ENCODE measurements at places on chromosomes 7 and 10.

GRCh38 chr7:155951554-155952158 is 139.4 kb upstream of the SHH start:
- DNase-seq = peak; percentile 56

DNA sequence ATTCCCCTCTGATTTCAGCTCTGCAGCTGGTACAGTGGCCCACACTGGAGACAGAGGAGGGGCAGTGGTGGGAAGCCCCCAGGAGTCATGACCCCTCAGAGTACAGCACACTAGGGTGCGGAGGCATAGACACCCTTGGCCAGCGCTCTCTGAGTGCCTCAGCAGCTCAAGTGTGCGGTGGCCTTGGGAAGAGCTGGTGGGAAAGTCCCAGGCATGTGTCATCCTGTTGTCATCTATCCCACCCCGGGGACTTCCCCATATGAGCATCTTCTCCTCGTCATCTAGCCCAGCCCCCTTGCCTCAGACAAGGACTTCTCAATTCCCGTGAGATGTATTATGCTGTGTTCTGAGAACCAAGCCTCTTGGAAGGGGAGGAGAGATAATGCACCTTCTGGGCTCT is 15.6 kb upstream of the PPIF start:
- no peak for DNase-seq

DNA sequence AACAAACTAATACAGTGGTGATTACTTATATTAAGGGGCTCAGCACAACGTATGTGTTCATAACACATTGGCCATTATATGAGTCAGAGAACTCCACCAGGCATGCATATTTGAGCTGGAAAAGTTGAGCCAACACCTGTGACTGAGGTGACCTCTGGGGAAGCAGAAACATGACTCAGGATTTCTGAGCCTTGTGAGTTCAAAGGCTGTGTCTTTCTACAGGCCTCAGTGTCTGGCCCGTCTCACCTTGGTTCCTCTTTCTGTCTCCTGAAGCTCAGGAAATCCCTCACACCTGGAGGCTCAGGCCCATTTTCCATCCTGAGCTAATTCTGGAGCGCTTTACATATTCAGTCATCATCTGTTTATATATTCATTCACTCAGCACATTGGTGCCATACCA is 230.9 kb upstream of the AGK start:
- no peak for DNase-seq

- no peak for DNase-seq
Measured at GRCh38 chr10:13503745-13504463, 24.9 kb downstream of the BEND7 start.

- DNase-seq = no peak
Measured at GRCh38 chr7:108380517-108380916, 75.7 kb downstream of the NRCAM start.

DNA sequence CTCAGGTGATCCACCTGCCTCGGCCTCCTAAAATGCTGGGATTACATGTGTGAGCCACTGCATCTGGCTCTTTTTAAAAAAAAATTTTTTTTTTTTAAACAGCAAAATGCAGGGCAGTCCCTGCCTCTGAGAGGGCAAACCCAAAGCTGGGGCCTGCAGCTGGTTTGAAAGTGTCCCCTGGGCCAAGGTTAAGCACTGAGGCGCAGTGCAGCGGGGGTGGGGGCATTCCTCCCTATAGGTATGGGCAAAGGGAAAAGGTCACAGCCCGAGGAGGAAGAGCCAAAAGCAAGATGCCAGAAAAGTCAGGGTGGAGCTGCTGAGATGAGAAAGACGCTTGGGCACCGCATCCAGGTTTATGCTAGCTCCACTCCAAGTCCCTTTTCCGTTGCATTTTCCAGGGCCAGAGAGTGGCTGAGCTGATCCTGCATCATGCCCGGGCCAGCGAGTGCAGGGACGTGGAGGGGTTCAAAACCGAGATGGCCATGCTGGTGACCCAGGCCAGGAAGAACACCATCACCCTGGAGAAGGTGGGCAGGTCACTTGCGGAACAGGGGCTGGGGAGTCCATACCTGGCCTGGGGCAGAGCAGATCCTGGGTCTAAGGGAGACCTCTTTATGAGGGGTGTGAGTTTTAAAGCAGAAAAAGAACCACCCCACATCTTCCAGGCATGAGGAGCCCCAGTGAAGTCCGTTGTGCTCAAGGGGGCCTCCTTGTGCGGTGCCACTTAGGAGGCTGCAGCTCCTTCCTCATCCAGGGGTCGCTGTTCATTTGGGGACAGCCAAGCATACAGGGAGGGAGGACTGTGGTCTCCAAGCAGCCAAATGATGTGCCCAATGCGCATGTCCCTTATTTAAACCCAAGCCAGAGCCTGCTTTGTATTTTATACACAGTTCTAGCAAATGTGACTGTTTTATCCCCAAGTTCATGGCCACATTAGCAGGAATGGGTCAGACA is 7.0 kb upstream of the NDUFB2 start:
- DNase-seq = no peak

DNA sequence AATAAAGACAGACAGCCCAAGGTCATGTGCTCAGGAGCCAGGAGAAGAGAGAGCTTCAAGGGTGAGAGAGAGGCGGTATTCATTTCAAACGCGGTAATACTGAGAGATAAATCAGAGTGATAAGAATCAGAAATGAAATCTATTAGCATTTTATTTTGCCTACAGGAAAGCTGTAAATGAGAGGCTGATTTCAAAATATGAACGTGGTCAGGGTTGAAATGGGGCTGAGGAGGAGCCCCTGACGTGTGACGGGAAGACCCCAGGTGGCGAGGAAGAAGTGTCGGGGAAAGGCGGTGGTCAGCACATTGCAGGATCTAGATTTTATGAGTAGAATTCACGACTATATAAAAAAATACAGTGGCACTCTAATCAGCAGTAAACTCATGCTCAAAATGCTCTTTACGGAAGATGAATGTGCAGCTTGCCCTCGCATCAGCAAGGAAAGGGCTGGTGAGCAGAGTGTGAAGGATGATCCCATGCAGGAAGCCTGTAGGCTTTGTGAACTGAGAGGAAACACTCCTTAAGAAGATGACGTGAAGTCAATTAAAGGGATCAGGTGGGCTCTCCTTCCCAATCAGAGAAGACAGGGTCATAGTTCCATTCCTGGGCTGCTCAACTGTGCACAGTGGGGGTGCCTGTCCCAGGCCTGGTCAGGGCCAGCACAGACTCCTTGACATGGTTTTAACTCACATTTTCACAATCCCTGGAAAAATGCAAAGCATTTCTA is 360.2 kb downstream of the PTPRN2 start:
- no peak for DNase-seq

DNA sequence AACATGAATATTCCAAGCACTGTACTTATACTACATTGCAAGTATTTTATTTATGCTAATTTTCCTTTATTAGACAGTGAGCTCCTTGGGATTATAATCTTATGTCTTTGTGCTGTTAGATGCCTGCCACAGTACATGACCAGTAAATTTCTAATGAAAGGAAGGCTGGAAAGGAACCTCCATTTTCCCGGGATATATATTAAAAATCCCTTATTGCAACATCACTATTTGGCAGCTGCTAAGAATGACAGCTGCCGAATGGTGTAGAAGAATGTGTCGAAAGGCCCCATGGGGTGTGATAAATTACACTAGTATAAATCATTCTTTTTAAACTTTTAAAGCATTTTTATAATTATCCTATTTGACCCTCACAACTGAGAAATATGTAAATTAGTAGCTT is 59.1 kb downstream of the TFAM start:
- DNase-seq = no peak

GRCh38 chr10:124717041-124717757 is 27.0 kb downstream of the FAM53B start:
- DNase-seq = no peak

- DNase-seq = no peak
Measured at GRCh38 chr7:3430588-3430987, 129.5 kb downstream of the SDK1 start.

DNA sequence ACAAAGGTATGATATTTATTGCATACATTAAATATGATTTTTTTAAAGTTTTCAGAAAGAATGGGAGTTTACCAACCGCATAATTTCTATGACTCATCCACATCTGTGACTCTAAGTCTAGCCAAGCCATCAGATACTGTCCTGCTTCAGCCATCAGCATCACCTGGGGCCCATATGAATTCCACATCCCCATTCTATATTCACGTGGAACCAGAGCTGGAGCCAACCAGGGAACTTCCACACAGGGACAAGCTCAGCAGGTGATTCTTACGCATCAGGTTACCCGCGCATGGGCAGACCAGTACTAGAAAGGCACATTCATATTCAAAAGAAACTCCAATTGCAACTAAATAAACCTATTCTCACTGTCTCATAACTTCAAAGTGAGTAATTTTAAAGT is 817.7 kb upstream of the IGFBP3 start:
- no peak for DNase-seq

GRCh38 chr7:136884492-136884891 is 16.0 kb downstream of the CHRM2 start:
- no peak for DNase-seq

GRCh38 chr7:128790315-128791041 is 1.3 kb upstream of the CCDC136 start:
- no peak for DNase-seq

- no peak for DNase-seq
Measured at GRCh38 chr7:45435846-45436245, 138.3 kb upstream of the ADCY1 start.

DNA sequence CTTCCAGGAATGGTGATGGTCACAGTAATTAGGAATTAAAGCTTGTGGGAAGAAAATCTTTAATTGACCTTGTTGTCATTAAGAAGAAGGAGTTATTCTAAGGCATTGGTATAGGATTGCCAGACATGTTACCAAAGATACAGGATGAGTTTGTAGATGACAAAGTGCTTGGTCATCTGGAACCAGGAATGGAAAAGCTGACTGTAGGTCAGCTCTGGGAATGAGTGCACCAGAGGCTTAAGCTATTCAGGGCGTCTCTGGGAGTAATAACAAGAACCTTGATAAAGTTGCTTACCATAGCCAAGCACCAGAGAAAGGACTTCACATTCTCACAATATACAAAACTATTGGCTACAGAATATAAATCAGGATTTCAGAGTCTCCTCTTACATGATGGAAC is 89.0 kb downstream of the PHTF2 start:
- DNase-seq = no peak

GRCh38 chr10:97782455-97783228 is 10.8 kb upstream of the SFRP5 start:
- DNase-seq = no peak

GRCh38 chr10:14389981-14390590 is 59.4 kb upstream of the FRMD4A start:
- no peak for DNase-seq

Data from brain pericyte (primary cell).